ENCODE measurements at places on chromosomes 2 and 18.

GRCh38 chr2:215812966-215813365 is 200.4 kb downstream of the MREG start:
- DNase-seq = peak; percentile 78

GRCh38 chr18:14086458-14087231 is 45.6 kb downstream of the ZNF519 start:
- peak; percentile 44 for DNase-seq

- peak; percentile 87 for DNase-seq
Observed at GRCh38 chr2:112869258-112869842, 32.8 kb upstream of the IL1B start.

DNA sequence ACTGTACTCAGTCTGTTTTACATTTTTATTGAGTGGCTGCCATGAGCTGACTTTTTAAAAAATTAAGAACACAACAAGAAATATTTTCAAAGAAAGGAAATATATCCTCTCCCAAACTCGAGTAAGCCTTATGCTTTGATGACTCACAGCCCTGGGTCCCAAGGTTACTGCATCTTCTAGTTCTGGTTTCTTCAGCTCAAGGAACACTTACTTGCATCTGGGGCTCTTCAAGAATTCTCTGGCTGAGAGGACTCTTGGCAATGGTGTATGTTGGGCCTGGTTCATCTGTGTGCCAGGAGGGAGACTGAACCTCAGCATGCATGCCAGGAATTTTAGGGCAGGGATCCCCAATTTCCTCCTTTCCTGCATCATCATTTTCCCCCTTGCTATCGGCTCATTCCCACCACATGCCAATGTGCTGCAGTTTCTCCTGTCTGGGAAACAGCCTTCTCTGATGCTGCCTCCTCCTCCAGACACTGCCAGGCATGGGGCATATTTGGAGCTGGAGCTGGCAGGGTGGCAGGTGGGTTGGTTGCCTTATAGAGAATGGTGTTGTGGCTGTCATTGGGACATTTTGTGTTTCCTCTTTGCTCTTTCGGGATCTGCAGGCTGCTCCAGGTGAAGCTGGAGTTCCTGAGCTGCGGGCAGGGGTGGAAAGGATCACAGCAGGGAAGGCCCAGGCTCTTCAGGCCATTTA is 192.2 kb upstream of the HS6ST1 start:
- DNase-seq = peak; percentile 58

- DNase-seq = no peak
Observed at GRCh38 chr2:29189052-29189451, 73.8 kb downstream of the CLIP4 start.

GRCh38 chr2:130915149-130915548 is 78.4 kb downstream of the ARHGEF4 start:
- no peak for DNase-seq

DNA sequence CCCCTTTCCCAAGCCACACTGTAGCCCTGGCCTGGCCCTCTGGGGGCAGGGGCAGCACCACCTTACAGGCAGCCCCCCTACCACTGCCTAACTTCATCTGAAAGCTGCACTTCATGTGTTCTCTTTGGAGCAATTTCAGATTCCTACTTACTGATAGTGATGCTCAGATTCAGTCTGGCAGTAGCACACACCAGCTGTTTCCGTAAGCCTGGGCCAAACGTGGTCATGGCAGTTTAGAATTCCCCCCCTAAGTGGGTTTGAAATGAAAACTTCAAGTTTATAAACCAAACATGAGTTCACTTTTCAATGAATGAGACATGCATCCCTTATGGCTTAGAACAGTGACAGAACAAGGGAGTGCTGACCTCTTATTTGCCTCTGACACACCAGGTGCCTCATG is 29.4 kb downstream of the GDF7 start:
- no peak for DNase-seq

DNA sequence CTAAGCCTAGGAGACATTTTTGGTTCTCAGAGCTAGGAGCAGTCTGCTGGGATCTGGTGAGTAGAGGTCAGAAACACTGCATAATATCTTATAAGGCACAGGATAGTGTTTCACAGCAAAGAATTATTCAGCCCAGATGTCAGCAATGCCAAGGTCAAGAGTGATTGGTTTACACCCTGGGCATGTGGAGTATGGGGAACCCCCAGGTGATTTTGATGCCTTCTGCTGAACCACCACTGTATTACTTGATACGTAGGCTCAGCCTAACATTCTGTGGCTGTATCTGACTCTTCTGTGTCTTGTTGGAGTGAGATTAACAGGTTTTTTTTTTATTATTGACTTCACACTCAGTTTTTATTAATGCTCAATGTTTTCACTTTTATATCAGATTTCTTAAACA is 6.0 kb downstream of the DDX18 start:
- no peak for DNase-seq

- no peak for DNase-seq
Observed at GRCh38 chr2:109295070-109295780, 166.2 kb downstream of the SH3RF3 start.

GRCh38 chr18:9330419-9330818 is 4.2 kb upstream of the TWSG1 start:
- no peak for DNase-seq

DNA sequence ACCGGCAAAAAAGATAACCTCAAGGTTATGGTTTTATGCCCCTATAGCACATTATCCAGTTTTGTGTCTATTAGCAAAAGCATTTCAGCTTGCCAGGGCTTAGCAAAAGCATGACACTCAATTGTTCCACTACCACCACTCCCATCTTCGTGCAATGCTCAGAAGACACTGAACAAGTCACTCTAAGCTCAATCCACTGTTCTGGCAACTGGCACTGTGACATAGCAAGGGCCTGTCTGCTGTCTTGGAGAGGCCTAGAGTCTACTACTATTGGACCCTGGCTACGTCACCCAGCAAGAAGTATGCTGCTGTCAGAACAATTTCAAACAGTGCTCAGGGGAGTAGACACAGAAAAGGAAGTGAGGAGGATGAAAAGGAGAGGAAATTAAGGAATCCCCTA is 103.5 kb upstream of the PPP1CB start:
- DNase-seq = no peak
